GM10248 (cell line): ENCODE measurements at places on chromosomes 12 and 14.

- DNase-seq, result no peak
Observed at GRCh38 chr14:48690349-48690748, 895.8 kb downstream of the RPS29 start.

DNA sequence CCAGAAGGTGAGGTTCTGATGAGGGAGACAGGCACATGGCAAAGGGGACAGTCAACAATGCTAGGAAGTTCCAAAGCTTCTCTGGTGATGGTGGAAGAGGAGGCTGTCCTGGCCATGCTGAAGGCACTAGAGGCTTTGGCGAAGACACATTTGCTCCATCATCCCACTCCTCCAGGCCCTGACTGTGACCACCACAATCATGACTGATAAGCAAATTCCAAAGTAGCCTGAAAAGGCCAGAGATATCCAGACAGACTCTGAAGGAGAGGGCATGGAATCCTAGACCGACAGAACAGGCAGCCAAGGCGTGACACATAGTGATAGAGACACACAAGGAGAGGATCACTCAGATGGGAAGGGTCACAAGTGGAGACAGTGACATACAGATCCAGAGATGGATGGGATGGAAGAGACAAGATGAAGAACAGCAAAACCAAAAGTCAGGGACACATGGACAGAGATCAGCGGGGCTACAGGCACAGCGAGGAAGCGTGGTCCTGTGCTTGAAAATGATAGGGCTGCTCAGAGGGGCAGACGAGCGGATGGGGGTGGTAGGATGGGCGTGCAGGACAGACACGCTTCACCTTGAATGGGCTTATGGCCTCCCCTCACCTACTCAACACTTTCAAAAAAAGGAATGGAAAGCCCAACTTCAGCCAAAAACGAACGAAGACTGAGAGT is 1.3 kb downstream of the ZFHX2 start:
- no peak for DNase-seq

GRCh38 chr14:21535545-21536417 is 9.6 kb upstream of the SALL2 start:
- DNase-seq, result no peak

- no peak for DNase-seq
Observed at GRCh38 chr14:103545915-103546651, 16.4 kb downstream of the BAG5 start.

DNA sequence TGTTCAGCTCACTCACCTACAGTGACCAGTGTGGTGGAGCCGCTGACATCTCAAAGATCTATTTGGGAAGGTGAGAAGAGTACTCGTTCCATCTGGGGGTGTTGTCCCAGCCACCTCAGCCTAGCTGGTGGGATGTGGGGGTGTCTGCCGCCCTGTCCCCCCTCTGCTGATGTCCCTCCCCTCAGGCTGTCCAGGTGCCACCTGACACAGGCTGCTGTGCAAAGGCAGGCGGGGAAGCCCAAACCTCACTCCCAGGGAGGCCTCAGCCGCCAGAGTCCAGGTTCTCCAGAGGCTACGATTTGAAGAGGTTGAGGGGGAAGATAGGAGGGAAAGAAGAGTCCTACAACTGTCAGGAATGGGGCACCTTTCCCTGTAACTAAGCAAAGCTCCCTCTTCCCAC is 51.3 kb upstream of the FKBP4 start:
- no peak for DNase-seq

GRCh38 chr12:110200124-110200417 is 75.9 kb downstream of the IFT81 start:
- DNase-seq, result no peak

- DNase-seq, result no peak
Observed at GRCh38 chr14:50816395-50817047, 14.4 kb downstream of the NIN start.

GRCh38 chr12:112947761-112948160 is 9.5 kb downstream of the OAS3 start:
- no peak for DNase-seq

- no peak for DNase-seq
Observed at GRCh38 chr12:13190275-13190674, 6.3 kb upstream of the EMP1 start.

GRCh38 chr14:95233702-95234241 is 76.4 kb upstream of the DICER1 start:
- DNase-seq, result peak; percentile 88

- DNase-seq, result no peak
Observed at GRCh38 chr12:102481705-102482425, 1.5 kb upstream of the IGF1 start.

- DNase-seq, result no peak
Observed at GRCh38 chr14:89588840-89589296, 171.8 kb upstream of the FOXN3 start.
